ENCODE measurements at places on chromosomes 6 and 20.

- no peak for DNase-seq
Measured at GRCh38 chr6:6559994-6560570, 28.4 kb upstream of the LY86 start.

DNA sequence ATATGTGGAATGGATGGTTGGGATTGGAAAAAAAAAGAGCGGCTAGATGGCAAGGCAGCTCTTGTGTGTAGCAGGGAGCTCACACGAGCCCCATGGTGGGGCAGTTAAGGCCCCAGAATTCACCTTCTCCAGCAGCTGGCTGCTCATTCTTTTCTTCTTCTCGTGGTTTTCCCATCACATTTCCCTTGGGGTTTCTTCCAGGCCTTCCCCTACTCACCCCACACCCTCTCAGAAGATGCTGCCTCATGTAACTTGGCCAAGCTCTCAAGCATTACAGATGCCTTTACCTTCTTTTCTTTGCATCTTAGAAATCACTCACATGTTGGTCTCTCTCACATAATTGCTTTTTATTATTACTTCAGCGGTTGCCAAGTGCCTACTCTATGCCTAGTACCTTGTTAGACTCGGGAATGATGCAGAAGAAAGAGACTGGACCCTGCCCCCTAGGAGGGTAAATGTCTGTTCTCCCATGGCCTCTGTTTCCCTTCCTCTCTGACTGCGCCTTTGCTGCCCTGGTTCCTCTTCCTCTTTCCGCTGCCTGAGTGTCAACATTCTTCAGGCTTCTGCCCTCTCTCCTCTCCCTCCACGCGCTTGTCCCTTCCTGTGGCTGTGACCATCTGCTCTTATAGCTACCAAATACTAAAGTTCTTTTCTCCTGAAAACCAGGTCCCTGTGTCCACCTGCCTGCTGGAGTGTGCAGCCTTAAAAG, 28.6 kb downstream of the PPARD start:
- no peak for DNase-seq

DNA sequence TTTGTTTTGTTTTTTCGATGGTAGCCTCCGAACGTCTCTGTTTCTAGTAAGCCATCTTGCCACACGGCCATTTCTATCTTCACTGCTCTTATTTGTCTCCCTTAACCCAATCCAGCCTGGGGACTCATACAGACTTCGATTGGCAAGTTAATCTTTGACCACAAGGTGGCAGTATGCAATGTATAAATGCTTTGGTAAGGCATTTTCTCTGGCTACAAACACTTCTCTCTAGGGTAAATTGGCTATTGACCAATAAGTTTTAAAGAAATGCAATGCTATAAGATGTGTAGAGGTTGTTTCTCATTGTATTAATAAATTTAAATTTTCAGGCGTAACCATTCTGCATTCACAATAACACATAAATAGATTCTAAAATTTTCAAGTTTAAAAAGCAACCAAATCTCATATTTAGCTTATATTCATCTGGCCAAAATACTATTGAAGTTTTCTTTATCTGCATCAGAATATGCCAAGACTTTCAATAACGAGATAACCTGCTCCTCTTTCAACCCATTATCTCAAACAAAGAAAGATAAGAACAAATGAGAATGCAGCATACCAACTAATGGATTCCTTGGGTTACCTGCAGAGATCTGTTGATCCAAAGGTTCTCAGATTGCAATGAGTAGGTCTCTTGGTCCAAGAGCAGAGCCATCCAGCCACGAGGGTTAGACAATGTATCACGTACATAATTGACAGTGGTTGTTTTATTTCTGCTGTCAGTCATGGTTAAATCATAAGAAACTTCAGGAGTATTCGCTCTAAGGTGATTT, 231.9 kb downstream of the PKHD1 start:
- peak; percentile 14 for DNase-seq

- no peak for DNase-seq
Measured at GRCh38 chr20:16224836-16225235, 348.4 kb downstream of the KIF16B start.

GRCh38 chr6:168067081-168067759, 11.8 kb downstream of the FRMD1 start:
- no peak for DNase-seq

DNA sequence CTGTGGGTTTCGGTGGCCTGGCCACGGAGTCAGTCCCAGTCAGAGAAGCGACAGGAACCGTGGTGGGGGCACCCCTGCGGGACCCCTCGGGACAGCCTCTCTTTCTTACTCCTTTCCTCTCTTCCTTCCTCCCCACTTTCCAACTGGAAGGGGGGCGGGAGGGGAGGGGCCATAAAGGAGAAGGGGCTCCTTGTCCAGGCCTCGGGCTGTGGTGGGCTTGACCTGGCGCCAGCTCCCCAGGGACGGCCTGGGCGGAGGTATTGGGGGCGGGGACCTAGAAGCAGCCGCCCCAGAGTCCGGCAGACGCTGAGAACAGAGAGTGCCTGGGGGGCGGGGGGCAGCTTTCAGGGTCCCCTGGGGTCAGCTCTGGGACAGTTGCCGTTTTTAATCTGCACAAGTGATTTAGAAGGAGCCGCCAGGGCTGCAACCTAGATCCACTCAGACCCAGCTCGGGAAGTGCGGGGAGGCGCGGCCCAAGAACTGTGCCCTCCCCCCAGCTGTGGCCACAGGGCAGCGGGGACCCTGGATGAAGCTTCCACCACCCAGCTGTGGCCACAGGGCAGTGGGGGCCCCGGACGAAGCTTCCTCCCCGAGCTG, 6.4 kb upstream of the ABHD16B start:
- no peak for DNase-seq

DNA sequence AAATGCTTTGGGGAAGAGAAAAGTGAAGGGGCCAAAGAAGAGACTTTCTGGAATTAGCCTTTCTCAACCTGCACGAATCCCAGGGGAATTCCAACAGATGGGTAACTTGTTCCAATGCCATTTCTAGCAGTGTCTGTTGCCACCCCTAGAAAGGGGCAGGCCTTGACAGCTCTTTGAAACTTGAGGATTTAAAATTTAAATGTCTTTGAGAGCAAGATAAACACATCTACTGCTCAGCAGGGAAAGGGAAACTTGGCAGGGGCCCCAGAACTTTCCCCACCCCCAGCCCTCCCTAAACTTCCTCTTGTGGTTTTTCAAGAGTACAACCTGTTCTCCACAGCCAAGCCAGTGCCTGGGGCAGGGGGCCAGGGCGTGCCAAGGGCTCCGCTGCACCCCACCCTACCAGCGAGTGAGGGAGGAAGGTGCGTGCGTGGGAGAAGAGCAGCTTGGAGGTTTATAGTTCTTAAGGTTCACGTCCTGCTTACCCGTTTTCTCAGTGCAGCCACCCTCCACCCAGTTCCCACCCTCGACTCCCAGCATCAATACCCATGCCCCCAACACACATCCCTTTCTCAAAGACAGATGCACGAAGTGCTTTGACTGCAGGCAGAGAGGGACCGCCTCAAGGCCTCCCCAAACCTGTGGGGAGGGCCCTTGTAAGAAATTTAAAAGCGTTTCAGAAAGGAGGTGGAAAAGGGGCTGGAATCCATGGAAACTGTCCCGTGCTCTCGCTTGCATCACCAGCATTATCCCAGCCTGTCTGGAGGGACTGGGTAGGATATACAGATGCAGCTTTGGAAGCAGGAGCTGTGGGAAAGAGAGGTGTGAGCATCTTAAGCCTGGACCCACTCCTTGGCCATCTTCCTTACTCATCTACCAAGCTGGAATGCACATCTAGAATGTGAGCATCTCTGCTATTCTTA, 4.5 kb upstream of the TAF8 start:
- DNase-seq = no peak

GRCh38 chr20:9180481-9181257, 111.8 kb downstream of the PLCB4 start:
- DNase-seq = no peak

GRCh38 chr6:166851911-166852310, 104.4 kb downstream of the RNASET2 start:
- no peak for DNase-seq

GRCh38 chr6:134422426-134423231, 104.7 kb upstream of the SGK1 start:
- DNase-seq = no peak

DNA sequence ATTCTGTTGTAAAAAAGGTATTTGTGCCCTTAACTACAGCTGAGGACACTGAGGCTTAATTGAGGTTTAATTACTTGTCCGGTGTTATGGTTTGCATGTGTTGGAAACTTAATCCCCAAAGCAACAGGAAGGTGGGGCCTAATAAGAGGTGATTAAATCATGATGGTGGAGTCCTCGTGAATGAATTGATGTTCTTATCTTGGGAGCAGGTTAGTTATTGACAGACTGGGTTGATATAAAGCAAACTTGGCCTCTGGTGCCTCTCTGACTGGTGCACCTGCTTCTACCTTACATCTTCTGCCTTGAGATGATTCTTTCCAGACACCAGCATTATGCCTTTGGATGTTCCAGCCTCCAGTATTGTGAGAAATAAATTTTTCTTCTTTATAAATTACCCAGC, 306.5 kb upstream of the HS3ST5 start:
- DNase-seq = no peak
